ENCODE measurements at places on chromosomes 4 and X. TPM values are rescaled to one million over a fixed set of nuclear protein-coding genes. Genes with fewer than 3 reads are reported as not detected.

DNA sequence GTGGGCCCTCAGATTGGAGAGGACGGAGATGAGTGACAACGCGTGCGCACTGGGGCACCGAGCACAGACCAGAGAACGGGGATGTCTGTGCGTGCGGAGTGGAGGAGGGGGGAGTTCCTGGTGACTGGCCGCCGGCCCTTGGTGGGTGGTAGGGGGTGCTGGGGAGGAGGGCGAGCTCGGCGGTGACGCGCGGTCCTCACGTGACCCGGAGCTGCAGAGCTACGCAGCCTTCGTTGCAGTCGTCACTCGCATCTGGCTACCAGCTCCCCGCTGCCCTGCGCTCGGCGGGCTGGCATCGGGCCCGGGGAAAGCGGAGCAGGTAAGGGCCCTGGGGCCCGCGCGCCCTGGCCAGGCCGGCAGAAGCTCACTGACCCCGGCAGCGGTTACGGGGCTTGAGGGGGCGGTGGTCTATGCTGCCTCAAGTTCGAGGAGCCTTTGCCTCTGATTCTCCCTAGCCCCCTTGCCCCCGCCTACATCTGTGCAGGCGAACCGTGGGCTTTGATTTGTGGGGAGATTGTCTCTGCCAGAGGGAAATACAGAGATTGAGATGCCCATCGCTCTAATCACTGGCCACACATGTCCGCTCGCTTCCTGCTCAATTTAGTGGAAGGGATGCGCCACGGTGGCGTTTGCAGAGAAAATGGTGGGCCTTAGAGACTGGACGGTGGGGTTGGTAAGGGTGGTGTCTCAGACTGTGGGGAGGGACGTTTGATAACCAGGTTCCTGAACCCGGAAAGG, at the start of gene ARMCX4:
Gene ARMCX4, plus strand, starts transcription at position 245 of the 738 bp plus-strand sequence. CDS start 3,134 bp downstream, outside the sequence.
- peak; percentile 41 for DNase-seq

DNA sequence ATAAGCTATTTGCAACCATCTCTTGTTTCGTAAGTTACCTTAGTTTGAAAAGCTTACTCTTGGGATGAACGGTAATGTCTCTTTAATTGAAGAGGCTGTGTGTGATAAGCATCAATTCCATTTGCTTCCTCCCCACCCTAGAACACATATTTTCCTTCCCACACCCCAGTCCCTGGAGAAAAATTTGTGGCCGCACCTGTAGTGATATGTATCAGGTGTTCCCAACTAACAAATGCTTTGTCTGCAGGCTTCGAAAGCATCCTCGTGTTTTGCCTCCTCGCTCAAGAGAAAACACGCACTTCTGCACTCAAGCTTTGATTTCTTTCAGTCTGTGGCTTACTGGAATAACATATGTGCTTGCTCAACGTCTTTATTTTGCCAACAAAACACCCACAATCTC, 143.8 kb upstream of the OTUD4 start:
- DNase-seq, result no peak

GRCh38 chr4:27019766-27020165, 159.1 kb downstream of the STIM2 start:
- DNase-seq, result no peak

GRCh38 chr4:124846306-124846705, 133.8 kb upstream of the ANKRD50 start:
- DNase-seq, result no peak

- DNase-seq, result no peak
Observed at GRCh38 chrX:26871967-26872366, 591.2 kb downstream of the PPP4R3C start.

GRCh38 chrX:9522378-9523155, 57.7 kb downstream of the TBL1X start:
- no peak for DNase-seq

GRCh38 chr4:5998333-5998936, 19.8 kb downstream of the C4orf50 start:
- DNase-seq, result peak; percentile 79

DNA sequence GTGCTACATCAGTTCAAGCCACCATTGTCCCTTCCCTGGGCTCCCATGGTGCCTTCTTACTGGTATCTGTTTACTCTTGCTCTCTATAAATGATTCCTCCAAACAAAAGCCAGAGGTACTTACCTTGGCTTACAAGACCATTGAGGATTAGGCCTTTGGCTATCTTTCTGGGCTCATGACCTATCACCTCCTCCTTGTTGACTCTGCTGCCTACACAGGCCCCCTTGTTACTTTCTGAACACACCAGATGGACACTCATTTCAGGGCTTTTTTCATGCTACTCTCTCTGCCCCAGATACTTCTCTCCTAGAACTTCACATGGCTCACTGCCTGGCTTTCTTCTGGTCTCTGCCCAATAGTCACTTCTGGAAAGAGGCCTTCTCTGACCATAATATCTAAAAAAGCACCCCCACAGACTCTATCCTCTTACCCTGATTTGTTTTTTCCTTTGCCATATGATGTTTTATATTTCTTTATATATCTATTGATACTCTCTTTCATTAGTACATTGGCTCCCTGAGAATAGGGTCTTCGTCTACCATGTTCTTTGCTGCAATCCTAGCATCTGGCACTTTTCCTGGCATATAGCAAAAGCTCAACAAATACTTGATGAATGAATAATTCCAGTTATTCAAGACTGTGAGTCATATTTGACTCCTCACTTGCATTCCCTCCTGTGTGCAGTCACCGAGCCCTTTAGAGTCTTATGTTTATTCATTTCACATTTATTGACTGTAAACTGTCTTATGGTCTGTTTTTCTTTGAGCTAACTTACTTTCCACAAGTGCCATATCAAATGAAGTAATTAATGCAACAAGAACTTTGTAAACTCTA, 27.1 kb upstream of the TAPT1 start:
- DNase-seq, result no peak

GRCh38 chr4:2931512-2932301, 31.5 kb downstream of the NOP14 start:
- DNase-seq, result no peak

DNA sequence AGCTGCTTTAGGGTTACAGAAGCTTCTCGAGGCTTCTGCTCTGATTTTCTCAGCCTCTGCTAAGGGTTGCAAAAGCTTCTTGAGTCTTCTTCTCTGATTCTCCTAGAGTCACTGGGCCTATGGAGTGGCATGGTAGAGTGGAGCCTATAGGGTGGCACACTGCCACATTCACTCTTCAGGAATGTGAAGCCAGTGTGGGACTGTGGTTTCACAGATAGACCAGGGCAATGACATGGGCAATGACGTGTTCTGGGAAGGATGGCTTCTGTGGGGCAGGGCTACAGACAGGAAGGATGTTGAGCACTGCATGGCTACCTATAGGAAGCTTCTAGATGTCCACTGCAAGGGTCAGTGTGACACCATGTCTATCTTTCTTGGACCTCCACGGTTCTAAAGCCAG, 11.0 kb upstream of the MAMLD1 start:
- DNase-seq, result no peak

DNA sequence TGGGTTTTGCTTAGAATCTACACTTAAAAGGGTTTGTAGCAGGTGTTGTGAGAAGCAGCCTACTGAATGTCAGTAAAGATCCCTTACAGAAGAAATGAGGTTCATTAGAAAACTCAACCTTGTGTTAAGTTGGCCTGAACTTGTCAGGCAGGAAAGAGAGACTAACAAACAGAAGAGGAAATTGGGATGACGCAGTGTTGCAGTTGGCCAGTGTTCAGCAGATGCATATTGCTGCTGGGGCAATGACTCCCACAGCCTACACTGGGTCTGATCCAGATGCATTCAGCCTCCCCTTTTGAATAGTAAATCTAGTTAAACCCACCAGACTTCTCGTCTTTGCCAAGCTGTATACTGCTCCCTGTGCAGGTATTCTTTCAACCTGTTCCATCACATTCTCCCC, 409.4 kb downstream of the UBE2NL start:
- no peak for DNase-seq

Gene TRPC3
- total RNA-seq, result 0.57 TPM

Gene SPANXB1
- total RNA-seq, result not detected

Gene HTN3
- not detected for total RNA-seq

Gene SLITRK4
- 8.2 TPM for total RNA-seq

Gene TMEM192
- total RNA-seq, result 10.9 TPM

Gene TAF9B
- 23.8 TPM for total RNA-seq

Gene HAND2
- not detected for total RNA-seq

Gene SH3TC1
- total RNA-seq, result 0.29 TPM

Gene PDZD4
- total RNA-seq, result 169 TPM

Gene GIMD1
- not detected for total RNA-seq
